Dermis blood vessel endothelial cell (primary cell): ENCODE measurements at places on chromosomes 5 and 9.
A peak's percentile ranks its signal among the peaks of the same experiment; 100 is the strongest.

GRCh38 chr5:158410976-158411375 is 552.0 kb upstream of the CLINT1 start:
- DNase-seq, result no peak

- no peak for DNase-seq
These were observed 212.9 kb downstream of the MARCHF11 start for GRCh38 chr5:15966651-15967050.

- DNase-seq, result peak; percentile 69
These were observed 136.8 kb downstream of the C5orf15 start for GRCh38 chr5:133831491-133832224.

GRCh38 chr5:139171779-139172404 is 26.3 kb downstream of the SIL1 start:
- DNase-seq, result no peak

- no peak for DNase-seq
These were observed 24.2 kb upstream of the ZNF618 start for GRCh38 chr9:113851873-113852272.

DNA sequence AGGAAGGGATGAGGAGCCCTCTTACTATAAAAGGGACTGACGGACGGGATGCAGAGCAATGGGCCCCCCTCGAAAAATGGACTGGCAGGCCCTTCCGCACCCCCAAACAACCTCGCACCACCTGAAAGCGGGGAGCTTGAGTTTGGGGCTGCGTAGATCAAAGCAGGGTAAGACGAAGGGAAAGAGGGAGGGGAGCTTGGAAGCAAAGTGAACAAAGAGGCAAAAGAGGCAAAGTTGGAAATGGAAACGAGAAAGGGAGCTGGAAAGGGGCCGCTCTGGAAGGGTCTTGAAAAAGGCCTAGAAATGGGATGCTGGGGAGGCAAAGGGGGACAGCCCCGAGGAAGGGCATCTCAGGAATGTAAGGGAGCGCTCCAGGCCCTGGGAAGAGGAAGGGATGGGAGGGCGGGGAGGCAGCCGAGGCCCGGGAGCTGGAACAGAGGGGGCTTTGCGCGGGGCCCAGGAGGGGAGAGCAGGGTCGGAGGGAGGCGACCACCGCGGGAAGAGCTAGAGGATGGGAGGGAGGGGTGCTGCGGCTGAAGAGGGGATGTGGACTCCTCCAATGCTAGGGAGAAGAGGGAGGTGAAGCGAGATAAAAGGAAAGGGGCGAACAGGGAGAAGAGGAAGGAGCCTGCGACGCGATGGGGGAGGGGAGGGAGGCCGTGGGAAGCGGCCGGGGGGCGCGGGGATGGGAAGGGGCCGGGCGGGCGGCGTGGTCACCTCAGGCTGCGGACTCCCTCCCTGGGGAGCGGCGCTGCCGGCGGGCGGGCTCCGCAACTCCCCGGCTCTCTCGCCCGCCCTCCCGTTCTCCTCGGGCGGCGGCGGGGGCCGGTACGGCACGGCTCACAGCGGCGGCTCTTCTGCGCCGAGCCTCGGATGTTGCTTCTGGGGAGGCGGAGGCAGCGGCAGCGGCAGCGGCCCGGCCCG is 577 bp downstream of the RNF145 start:
- peak; percentile 42 for DNase-seq

- peak; percentile 86 for DNase-seq
These were observed 35.6 kb downstream of the DAB2IP start for GRCh38 chr9:121686930-121687541.
